ENCODE measurements at places on chromosomes 6 and 20.

DNA sequence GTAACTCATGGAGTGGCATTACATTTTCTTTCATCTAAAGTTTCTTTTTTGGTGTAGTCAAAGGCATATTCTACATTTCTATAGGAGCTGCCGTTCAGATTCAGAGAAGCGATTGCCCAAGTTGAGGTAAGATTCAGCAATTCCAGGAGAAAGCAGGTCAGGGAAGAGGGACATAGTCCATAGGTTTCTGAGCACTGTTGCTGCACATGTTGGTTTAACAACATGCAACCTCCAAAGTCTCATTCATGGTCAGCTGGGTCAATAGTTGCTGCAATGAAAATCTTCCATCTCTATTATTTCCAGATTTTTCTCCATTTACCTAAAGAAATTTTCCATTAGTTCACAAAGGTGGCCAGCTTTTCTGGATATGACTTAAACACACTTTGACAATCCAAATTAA lies 682.3 kb upstream of the MAN1A1 start:
- DNase-seq: no peak

DNA sequence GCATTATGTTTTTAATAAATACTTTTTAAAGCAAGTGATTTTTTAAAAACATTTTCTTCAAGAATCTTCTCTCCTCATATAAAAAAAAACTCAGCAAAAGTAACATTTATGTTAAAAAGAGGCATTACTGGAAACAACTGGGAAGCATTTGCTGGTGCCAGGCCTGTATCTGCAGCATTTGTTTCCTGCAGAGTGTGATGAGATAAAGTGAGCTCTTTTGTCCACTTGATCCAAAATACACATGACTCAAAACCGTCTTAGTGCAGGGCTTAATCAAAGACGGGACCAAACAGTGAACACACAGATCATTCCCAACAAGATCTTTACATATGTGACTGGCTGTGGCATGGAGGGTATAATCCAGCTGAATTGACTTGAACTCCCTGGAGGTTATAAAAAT lies 28.3 kb upstream of the RIPPLY2 start:
- DNase-seq: no peak

DNA sequence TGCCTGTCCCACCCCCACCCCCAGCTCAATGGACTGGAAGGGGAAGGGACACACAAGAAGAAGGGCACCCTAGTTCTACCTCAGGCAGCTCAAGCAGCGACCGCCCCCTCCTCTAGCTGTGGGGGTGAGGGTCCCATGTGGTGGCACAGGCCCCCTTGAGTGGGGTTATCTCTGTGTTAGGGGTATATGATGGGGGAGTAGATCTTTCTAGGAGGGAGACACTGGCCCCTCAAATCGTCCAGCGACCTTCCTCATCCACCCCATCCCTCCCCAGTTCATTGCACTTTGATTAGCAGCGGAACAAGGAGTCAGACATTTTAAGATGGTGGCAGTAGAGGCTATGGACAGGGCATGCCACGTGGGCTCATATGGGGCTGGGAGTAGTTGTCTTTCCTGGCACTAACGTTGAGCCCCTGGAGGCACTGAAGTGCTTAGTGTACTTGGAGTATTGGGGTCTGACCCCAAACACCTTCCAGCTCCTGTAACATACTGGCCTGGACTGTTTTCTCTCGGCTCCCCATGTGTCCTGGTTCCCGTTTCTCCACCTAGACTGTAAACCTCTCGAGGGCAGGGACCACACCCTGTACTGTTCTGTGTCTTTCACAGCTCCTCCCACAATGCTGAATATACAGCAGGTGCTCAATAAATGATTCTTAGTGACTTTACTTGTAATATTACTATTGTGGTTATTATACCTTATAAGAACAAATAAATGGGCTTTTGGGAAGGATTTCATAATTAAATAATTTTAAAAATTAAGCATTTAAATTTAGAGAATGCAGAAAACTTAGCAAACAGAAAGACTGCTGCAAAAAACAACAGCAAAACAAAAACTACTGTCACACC lies 8.4 kb downstream of the CDKN1A start:
- DNase-seq: peak; percentile 36

GRCh38 chr6:106912091-106912490 lies 62.4 kb downstream of the CD24 start:
- no peak for DNase-seq
